Tongue (tissue), 3 donors: ENCODE measurements at places on chromosomes 1 and 21.

- DNase-seq: peak; percentile 90
Observed at GRCh38 chr1:111690306-111690617, 48.9 kb downstream of the INKA2 start.

DNA sequence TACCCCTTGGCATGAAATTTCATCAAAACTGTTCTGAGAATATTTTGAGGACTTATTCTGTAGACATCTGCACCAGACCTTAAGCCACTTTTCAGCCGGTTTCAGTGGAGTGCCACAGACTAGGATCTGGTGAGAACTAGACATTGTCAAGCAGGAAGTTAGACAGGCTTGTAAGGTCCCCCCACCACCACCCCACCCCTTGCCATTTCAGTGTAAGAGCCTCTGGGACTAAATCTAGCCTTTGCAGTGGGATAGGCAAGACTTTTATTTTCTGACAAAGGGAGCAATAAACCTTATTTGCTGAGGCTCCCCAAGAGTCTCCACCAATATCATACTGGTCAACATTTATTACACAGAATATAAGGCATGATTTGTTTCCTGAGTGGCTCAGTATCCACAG, 77.9 kb upstream of the EXO1 start:
- DNase-seq: no peak

GRCh38 chr1:10678852-10679251, 117.6 kb downstream of the CASZ1 start:
- DNase-seq: no peak

GRCh38 chr21:29787361-29787909, 152.4 kb downstream of the GRIK1 start:
- DNase-seq: no peak

GRCh38 chr21:32167513-32167912, 111.3 kb downstream of the MIS18A start:
- DNase-seq: no peak

- DNase-seq: no peak
Observed at GRCh38 chr1:64392109-64392508, 77.8 kb upstream of the CACHD1 start.

DNA sequence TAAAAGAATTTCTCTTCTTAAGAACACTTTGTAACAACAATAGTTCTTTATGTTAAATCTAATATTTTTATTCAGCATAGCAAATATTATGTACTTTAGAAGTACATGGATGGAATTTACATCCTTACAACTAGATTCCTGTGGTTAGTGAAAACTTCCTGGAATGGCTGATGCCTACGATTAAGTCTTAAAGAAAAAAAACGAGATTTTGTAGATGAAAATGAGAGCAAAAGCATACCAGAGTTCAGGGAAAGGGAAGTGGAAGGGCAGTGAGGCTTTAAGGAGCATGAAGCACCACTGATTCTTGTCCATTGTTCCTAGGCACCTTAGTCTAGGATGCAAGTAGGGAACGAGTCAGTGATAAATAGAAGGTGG, 26.7 kb downstream of the CFH start:
- no peak for DNase-seq

DNA sequence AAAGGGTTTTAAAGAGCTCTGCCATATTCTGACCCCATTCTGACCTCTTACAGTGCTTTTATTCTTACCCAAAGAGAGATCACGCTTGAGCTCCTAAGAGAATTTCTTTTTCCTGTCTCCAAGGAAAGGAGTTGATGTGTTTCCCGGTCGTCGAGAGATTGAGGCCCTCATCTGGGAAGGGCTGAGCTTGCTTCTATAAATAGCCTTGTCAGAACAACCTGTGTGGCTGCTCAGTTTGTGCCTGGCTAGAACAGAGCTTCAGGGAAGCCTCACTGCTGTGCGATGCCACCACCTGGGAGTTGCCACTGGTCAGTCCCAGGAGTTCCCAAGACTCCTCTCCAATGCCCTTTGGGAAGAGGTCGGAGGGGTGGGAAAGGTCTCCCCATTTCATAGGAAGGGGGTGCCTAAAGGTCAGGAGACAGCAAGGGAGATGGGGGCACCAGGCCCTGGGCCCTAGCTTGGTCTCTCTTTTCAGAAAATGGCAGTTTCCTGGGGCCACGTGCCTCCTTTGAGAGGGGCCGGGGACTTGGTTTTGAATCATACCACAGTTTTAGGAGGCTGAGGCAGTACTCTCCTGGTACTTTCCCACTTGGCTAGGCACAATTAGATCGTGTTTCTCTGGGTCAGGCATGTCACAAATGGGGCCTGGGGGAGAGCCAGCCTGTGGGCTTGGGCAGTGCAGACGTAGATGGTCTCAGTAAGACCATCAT, 52.1 kb downstream of the EIF2D start:
- peak; percentile 77 for DNase-seq

GRCh38 chr1:211734359-211734758, 58.9 kb upstream of the NEK2 start:
- no peak for DNase-seq

GRCh38 chr1:113223546-113223945, 150.5 kb downstream of the LRIG2 start:
- peak; percentile 61 for DNase-seq

DNA sequence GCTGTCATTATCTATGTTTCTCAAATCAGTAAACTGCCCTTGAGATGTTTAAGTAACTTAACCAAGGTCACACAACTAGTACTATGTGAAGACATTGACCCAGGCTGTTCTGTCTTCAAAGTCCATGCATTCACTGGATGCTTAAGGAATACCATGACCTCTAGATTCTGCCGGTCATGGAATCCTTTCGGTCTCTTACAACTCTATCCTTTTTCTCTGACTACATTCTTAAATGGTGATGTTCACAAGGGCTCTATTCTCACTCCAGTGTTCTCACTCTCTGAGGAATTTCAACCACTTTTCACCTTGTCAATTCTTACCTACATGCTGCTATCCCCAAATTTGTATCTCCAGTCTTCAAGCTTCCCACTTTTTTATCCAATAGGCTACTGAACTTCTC, 15.2 kb downstream of the CRYZ start:
- no peak for DNase-seq

DNA sequence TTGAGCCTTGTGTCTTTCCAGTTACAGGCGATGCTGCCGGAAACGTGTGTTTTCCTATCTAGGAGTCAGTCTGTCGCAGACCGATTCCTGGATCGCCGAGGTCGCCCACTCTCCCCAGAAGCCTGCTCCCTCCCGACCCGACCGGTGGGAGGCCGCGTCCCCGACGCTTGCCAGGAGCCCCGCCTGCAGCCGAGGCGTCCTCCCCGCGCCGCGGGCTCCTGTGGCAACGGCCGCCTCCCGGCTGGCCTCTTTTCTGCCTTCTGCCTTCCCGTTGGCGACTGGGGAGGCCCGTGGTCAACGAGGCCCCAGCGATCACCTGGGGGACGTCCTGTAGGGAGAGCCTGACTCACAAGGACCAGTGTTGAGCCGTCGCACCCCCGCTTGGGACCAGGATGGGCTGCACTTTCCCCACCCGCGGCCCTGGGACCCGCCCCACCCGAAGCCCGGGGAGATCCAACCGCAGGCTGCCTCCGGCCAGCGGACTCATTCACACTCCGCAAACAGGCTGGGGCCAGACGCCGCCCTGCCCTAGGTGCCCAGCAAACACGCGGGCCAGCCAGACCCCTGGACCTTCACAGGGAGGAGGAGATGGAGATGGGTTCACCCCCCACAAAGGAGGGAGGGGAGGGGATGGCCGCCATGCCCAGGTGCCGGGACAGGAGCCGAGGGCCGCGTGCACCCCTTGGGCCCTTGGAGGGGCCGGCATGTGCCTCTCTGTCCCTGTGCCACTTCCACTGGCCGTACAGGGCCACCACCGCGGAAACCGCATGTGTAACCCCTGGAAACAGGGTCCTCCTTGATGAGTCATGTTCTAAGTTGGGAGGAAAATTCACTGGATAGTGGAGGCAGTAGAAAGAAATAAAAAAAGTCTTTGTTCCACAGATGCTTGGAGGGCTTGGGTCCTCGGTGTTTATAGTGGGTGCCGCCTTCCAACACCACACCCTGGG, 7.2 kb upstream of the COL6A1 start:
- no peak for DNase-seq

GRCh38 chr1:220747437-220748088, 559 bp upstream of the MTARC2 start:
- DNase-seq: peak; percentile 38

DNA sequence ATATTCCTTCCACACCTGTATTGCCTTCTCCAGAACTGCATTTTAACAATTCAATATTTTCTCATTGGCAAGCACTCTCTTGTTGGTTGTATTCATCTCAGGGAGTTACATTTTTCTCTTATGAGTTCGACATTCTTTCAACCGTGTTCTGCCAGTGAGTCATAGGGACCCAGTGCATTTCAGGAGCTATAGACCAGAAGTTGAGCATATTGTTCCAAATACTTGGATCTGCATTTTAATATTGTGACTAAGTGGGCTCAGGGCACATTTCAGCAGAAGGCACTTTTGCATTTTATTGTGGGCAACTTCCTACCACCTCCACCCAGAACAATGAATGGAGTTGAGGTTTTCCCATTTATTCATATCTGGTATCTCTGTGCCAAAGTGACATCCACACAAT, 132.8 kb downstream of the TNFSF18 start:
- DNase-seq: no peak

GRCh38 chr1:107777664-107778047, 187.3 kb downstream of the VAV3 start:
- DNase-seq: no peak

GRCh38 chr21:35281956-35282355, 232.9 kb upstream of the RUNX1 start:
- DNase-seq: no peak

GRCh38 chr1:172875892-172876291, 174.8 kb downstream of the TNFSF18 start:
- no peak for DNase-seq
